Lung microvascular endothelial cell (primary cell): ENCODE measurements at places on chromosomes 16 and 17. TPM values are rescaled to one million over a fixed set of nuclear protein-coding genes. Genes with fewer than 3 reads are reported as not detected.

The TUBB3 gene
- total RNA-seq, result 33.5 and 122 TPM in 2 replicates

DNA sequence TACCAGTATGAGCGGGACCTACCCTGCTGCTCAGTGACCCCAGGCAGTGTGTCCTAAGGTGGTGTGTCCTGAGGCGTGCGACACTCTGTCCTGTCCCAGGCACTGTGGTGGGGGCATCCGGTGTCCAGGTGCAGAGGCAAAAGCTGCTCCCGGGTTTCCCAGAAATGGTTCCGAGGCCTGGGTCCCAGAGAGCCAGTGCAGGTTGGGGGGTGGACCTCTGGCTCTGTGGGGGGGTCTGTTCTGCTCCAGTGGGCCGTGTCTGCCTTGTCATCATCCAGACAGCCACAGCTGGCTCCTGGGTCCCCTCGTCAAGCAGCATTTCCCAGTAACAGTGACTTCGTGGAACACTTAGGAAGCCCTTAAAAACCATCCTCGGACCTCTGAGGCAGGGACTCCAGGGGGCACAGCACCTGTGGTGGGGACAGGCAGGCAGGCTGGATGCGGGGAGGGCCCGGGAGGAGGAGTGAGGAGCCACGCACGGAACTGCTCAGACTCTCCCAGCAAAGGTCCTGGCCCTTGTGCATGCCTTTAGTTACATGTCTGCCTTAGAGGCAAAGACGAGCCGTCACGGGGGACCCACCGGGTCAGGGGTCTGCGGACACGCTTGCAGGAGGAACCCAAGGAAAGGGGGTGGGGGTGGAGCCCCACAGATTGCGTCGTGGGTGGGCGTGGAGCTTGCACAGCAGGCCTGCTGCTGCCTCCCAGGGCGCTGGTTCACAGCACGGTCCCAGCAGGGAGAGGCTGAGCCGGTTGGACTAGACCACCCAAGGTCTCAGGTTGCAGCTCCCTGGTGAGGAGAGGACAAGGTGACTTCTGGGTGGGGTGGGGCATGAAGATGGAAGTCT lies 5.6 kb downstream of the SLC16A3 start:
- no peak for DNase-seq

- DNase-seq, result peak; percentile 51
These were observed 182.8 kb downstream of the SEC14L1 start for GRCh38 chr17:77323413-77324171.

The COQ9 gene
- total RNA-seq, result 32.7 and 55.8 TPM in 2 replicates

The TVP23A gene
- total RNA-seq, result not detected in 2 replicates
